ENCODE measurements at places on chromosomes 5 and 9.
A peak's percentile ranks its signal among the peaks of the same experiment; 100 is the strongest.

GRCh38 chr5:83914199-83914598 lies 193.5 kb upstream of the HAPLN1 start:
- no peak for DNase-seq

DNA sequence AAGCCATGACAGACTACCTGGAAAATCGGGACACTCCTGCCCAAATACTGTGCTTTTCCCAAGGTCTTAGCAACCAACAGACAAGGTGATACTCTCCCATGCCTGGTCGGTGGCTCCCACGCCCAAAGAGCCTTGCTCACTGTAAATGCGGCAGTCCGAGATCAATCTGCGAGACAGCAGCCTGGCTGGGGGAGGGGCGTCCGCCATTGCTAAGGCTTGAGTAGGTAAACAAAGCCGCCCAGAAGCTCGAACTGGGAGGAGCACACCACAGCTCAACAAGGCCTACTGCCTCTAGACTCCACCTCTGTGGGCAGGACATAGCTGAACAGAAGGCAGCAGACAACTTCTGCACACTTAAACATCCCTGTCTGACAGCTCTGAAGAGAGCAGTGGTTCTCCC lies 272.1 kb upstream of the CCNG1 start:
- DNase-seq, result no peak

DNA sequence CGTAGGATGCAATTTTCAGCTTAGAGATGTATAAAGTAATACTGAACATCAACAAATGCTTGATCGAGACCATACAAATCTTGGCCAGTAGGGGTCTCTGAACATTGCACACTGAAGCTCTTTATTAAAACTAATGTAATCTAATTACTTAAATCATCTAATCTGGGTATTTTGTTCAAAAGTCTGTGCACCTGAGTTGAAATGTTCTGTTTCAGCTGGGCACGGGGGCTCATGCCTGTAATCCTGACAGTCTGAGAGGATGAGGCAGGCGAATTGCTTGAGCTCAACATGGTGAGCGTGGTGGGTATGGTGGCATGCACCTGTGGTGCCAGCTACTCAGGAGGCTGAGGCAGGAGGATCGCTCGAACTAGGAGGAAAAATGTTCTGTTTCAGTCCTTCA lies 41.0 kb downstream of the ESM1 start:
- peak; percentile 1 for DNase-seq

GRCh38 chr5:113047733-113048652 lies 71.4 kb downstream of the DCP2 start:
- no peak for DNase-seq

DNA sequence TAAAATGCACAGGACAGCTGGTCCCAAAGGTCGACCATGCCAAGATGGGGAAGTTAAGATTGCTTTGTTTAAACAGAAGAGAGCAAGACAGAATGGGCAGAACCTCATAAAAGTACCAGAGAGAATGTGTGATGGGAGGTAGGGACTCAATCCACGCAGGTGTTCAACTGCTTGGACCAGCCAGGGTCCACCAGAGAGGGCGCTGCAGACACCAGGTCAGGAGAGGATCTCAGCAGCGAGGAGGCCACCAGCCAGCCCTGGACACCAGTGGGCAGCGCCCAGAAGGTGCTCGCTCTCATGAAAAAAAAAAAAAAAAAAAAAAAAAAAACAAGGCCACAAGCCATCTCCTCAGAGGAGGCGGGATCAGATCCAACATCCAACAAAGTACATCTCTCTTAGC lies 81.8 kb downstream of the SHC3 start:
- DNase-seq, result no peak

GRCh38 chr5:132777209-132778069 lies at the start of gene SEPTIN8:
SEPTIN8 (minus strand) TSS chr5:132777239; CDS start chr5:132777137, 102 bp downstream.
- no peak for DNase-seq

DNA sequence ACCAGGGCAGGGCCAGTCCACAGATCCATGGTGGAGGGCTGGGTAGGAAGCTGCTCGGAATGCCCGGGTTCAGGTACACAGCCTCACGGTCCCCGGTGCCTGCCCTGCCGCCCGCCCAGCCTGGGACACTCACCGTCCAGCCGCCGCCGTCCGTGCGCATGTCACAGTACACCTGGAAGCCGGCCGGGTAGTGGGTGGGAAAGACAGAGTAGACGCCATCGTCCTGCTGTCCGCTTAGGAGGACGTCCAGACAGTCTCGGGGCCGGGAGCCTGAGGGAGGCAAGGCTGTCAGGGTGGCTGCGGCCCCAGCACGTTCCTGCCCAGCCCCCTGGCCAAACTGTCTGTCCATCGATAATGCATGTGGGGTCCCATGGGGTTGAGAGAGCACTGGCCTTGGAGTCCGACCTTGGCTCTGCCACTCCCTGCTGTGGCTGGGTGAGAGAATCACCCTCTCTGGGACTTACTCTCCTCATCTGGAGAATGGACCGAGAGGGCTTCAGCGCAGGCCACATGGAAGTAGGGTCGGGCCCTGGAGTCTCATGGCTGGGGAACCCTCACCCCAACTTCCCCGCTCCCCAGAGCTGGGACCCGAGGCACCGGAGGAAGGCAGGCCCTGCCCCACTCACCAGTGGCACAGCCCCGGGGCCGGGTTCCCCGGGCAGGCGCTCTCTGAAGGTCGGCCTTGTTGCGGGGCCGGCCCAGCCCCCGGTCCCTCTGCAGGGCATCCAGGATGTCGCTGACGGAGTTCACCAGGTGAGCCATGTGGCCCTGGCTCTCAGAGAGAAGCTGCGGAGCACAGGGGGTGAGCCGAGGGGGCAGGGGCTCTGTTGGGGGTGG lies 15.2 kb downstream of the FIBCD1 start:
- no peak for DNase-seq

GRCh38 chr9:26261503-26262330 lies 583.5 kb upstream of the TUSC1 start:
- no peak for DNase-seq

- DNase-seq, result no peak
Measured at GRCh38 chr5:174608631-174609097, 115.7 kb upstream of the MSX2 start.

DNA sequence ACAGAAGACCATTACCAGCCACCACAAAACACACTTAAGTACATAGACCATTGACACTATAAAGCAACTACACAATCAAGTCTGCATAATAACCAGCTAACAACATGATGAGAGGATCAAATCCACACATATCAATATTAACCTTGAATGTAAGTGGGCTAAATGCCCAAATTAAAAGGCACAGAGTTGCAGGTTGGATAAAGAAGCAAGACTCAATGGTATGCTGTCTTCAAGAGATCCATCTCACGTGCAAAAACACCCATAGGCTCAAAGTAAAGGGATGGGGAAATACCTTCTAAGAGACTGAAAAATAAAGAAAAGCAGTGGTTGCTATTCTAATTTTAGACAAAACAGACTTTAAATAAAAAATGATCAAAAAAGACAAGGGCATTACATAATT lies 113.6 kb upstream of the CD180 start:
- no peak for DNase-seq

- DNase-seq, result no peak
Measured at GRCh38 chr9:108093773-108094675, 604.5 kb upstream of the KLF4 start.

DNA sequence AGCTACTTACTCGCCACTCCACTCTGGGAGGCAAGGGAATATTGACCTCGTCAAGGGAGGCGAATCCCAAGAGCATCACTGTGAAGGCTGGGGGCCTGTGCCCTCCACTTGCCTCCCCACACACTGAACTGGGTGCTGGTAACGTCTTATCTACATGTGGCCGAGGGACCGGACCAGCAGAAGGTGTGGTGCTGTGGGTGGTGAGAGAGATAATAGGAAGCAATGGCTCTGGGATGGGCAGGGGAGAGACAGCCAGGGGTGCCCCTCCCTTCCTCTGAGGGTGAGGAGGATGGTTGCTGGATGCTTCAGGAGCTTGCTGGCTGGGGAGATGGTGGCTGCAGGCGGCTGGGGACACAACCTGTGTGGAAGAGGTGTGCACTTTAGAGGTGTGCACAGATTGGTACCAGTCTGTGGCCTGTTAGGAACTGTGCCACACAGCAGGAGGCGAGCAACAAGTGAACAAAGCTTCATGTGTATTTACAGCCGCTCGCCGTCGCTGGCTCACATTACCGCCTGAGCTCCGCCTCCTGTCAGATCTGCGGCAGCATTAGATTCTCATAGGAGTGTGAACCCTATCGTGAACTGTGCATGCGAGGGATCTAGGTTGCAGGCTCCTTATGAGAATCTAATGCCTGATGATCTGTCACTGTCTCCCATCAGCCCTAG lies 100.3 kb downstream of the ENTREP1 start:
- DNase-seq, result peak; percentile 76

DNA sequence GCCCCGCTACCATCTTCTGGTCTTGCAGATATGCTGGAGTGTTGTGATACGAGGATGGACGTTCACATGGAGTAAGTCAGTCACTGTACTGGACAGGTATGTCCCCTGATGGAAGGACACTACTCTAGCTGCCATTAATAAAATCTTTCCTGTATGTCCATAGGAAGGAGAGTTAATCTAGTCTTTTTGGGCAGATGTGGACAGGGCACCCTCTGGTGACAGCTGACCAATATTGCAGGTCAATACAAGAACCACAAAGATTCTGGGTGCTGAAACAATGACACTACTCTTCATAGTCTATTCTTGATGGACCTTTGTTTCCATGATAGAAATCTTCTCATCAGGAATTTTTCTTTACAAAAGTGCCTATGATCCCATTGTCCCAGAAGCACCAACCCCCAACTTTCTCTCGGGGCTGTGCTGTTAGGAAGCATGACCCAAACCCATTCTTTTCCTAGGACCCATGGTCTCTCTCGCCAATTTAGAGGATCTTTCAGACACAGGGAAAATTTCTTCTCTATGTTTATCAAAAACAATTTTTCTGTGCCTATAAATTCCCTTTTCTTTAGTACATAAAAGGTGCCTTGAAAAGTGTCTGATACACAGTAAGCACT lies 376.9 kb downstream of the DTWD2 start:
- no peak for DNase-seq

- no peak for DNase-seq
Measured at GRCh38 chr5:130425424-130425823, 521.2 kb downstream of the CHSY3 start.

- no peak for DNase-seq
Measured at GRCh38 chr9:93124793-93125192, 9.3 kb downstream of the NINJ1 start.

GRCh38 chr9:116319480-116319879 lies 165.9 kb downstream of the PAPPA start:
- no peak for DNase-seq

GRCh38 chr5:116626272-116626723 lies 51.7 kb upstream of the SEMA6A start:
- DNase-seq, result no peak

DNA sequence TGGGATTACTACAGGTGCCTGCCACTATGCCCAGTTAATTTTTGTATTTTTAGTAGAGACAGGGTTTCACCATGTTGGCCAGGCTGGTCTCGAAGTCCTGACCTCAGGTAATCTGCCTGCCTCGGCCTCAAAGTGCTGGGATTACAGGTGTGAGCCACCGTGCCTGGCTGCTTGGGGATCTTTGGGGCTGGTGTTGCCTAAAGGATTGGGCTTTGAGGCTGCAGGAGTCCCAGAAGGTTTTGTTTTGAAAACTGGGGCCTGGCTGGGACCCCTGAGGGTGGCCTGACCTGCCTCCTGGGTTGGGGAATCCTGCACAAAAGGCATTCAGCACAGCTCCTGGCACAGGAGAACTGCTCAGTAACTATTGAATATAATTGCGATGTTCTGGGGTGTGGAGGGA lies 25.1 kb upstream of the SHB start:
- DNase-seq, result no peak

DNA sequence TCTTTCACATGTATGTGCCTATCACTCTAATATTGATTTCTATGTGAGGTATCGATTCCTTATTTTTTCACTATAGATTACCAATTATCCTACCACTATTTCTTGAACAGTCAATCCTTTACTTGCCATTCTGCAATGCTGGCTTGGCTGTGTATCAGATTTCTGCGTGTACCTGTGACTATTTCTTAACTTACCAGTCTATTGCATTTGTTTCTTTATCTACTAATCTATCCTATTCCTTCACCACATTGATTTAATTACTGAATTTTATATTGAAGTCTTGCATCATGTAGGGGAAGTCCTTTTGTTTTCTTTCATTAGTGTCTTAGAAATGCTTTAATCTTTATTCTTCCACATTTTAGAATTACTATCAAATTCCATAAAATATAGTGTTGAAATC lies 684.8 kb downstream of the LRRC70 start:
- no peak for DNase-seq

DNA sequence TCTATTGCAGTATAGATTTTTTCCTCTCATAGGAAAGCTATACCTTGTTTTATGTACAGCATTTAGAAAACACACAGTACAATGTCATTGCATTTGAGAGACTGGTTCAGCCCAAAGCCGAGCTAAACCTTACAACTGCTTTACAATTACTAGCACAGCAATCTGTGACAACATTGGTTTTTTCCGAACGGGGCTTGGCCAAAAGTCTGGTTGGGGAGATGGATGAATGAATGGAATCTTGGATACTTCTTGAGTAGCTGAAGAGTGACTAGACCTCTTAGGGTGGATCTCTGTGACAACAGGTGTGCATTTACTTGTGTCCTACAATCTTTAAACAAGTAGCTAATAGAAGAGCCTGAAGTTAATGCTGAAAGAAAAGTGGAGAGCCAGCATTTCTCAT lies 1.2 kb downstream of the SGCD start:
- DNase-seq, result no peak

- DNase-seq, result peak; percentile 24
Measured at GRCh38 chr5:72956324-72957140, 691 bp downstream of the FCHO2 start.

- peak; percentile 42 for DNase-seq
Measured at GRCh38 chr5:136729901-136730355, 364.6 kb upstream of the TRPC7 start.

DNA sequence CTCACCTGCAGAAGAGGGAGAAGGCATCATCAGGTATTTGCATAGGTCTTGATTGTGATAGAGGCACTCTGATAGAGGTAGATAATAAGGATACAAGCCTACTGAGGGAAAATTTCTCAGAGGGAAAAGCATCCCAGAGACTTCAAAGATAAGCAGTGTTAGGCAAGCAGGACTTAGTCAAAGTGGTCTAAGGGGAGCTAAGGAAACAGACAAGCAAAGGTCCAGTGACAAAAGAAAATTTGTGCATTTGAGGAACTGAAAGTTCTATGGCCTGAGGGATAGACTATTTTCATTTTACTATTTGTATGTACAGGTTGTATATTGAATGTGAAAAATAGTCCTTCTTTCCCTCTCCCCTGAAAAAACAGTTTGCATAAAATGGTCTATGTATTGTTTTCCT lies 27.4 kb downstream of the OXCT1 start:
- no peak for DNase-seq
